ENCODE measurements at places on chromosomes 4 and X.
A peak's percentile ranks its signal among the peaks of the same experiment; 100 is the strongest.

DNA sequence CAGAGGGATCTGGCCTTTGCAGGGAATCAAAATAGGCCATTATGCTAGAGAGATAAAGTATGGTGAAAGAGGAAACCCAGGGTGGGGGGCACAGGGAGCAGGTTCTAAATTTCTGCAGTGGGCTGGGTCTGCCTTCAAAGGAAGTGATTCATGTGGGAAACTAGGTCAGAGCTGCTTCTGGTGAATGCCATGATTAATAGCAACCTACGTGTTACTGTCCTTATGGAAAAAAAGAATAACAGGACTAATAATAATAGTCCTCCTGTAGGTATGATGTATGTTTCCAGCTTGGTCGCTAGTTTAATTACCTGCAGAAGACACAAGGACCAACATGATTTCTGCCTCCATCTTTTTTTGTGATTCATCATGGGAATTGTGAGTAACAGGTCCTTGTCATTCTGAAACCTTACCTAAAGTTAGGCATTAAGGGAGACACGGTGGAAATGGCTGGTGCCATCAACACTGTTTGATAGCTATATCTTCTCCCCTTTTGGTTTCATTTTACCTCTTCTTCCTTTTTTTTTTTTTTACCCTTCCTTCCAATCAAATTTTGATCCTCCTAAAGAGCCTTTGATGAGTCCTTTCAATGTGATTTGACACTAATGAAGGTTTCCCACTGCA lies 180.4 kb downstream of the CPEB2 start:
- no peak overlapping the region for H3K4me3 ChIP-seq
- no peak overlapping the region for H3K27ac ChIP-seq
- no peaks in the 10 kb centered on the region for H3K36me3 ChIP-seq
- H3K4me1 ChIP-seq, result no peaks in the 10 kb centered on the region
- no peaks in the 10 kb centered on the region for H3K27me3 ChIP-seq
- no peak for DNase-seq

DNA sequence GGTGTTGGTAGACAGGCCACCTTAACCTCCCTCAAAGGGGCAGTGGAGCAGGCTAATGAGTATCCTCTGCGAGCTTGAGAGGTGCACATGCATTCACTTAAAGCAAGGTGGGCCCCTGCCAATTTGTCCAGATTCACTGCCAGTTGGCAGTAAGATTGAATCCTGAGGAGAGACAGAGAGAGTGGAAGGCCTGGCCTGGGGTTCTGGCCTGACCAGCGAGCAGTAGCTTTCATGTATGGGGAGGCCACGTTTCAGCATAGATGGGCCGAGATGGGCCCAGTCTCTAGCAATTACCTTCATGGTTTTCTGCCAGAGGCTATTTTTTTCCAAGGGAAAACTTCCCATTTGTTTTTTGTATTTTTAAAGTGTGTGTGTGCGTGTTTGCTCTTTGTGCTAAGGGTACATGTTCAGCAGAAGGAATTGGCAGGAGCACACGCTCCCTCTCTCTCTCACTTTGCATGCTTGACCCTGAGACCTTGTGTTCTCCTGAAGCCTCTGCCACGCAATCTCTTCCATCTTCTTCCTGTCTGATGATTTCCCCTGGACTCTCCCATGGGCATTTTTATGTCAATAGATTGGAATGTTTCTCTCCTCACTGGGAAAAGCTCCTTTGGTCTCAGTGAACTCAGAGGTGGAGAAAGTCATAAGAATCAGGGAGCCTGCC lies 215.8 kb upstream of the SFRP2 start:
- no peak for DNase-seq
- H3K4me3 ChIP-seq, result no peak overlapping the region
- no peaks in the 10 kb centered on the region for H3K36me3 ChIP-seq
- no peaks in the 10 kb centered on the region for H3K27me3 ChIP-seq
- peak overlapping the region; percentile 59 for H3K27ac ChIP-seq
- H3K4me1 ChIP-seq, result no peaks in the 10 kb centered on the region

DNA sequence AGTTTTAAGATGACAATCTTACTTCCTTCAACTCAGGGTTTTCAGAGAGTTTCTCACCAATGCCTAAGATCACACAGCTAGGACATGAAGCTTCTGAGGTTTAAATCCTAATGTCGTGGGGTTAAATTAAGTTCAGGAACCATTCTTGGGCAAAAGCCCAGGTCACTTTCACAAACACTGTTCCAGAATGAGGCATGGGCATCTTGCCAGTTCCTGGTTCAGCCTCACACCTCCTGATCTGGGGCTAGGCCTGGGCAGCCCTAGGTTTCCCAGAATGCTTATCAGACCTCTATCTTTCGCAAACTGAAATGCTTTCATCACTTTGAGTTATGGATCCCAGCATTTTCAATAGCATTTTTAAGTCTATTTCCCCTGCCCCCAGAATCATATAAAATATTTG lies 224.8 kb upstream of the EDA2R start:
- H3K4me3 ChIP-seq, result no peak overlapping the region
- H3K27me3 ChIP-seq, result no peaks in the 10 kb centered on the region
- no peak for DNase-seq
- no peaks in the 10 kb centered on the region for H3K4me1 ChIP-seq
- no peaks in the 10 kb centered on the region for H3K36me3 ChIP-seq
- no peak overlapping the region for H3K27ac ChIP-seq

GRCh38 chrX:130543603-130544325 lies 142.0 kb downstream of the RBMX2 start:
- no peak overlapping the region for H3K27ac ChIP-seq
- no peak overlapping the region for H3K4me3 ChIP-seq
- no peaks in the 10 kb centered on the region for H3K27me3 ChIP-seq
- no peaks in the 10 kb centered on the region for H3K4me1 ChIP-seq

DNA sequence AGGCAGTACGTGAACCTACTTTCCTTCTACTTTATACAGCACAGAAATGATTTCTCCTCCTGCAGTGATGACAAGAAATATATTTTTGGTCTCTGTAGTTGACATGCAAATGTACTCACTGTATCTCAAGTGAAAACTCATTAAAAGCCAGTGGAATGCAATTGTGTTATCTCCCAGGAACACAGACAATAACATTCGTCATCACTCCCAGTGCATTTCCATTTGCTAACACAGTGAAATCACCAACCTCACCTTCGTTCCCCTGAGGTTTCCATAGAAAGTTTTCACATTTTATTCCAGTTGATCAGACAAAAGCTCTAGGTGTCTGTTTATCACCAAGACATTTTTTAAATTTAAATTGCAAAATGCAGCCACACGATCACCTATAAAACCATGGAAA lies 2.5 kb upstream of the SPANXD start:
- H3K4me3 ChIP-seq, result no peak overlapping the region
- H3K4me1 ChIP-seq, result no peaks in the 10 kb centered on the region
- no peak for DNase-seq

- H3K27me3 ChIP-seq, result no peaks in the 10 kb centered on the region
- H3K36me3 ChIP-seq, result no peaks in the 10 kb centered on the region
- H3K4me3 ChIP-seq, result no peak overlapping the region
- H3K27ac ChIP-seq, result no peak overlapping the region
- no peaks in the 10 kb centered on the region for H3K4me1 ChIP-seq
- DNase-seq, result no peak
Measured at GRCh38 chrX:109936598-109936997, 66.3 kb upstream of the TMEM164 start.

- H3K27me3 ChIP-seq, result no peaks in the 10 kb centered on the region
- H3K4me3 ChIP-seq, result no peak overlapping the region
- no peak overlapping the region for H3K27ac ChIP-seq
- no peak for DNase-seq
Measured at GRCh38 chr4:156790866-156791265, 180.7 kb downstream of the PDGFC start.

DNA sequence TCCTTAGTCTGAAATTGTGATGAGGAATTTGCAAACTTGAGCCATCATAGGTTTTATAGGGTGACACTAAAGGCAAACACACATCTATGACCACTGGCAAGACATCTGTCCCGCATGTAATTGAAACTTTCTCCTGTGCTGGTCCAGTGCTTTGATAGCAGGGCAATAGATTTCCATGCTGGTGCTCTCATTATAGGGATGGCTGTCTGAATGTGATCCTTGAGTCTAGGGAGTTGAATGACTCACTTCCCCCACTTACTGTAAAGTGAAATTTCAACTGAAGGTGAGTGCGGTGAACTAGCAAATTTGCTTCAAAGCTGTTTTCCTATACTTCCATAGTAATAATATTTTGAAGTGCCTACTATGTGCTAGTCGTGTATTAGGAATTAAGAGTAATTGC lies 1630.0 kb downstream of the STIM2 start:
- no peak overlapping the region for H3K4me3 ChIP-seq
- no peaks in the 10 kb centered on the region for H3K27me3 ChIP-seq
- DNase-seq, result no peak

GRCh38 chrX:147893741-147894140 lies 18.0 kb upstream of the FMR1 start:
- no peaks in the 10 kb centered on the region for H3K4me1 ChIP-seq
- H3K4me3 ChIP-seq, result no peak overlapping the region
- H3K27me3 ChIP-seq, result no peaks in the 10 kb centered on the region
- DNase-seq, result no peak
- H3K27ac ChIP-seq, result no peak overlapping the region

GRCh38 chr4:1305781-1306455 lies 16.2 kb downstream of the MAEA start:
- no peak overlapping the region for H3K4me3 ChIP-seq
- peaks cover 53% of the 10 kb centered on the region for H3K4me1 ChIP-seq
- H3K27ac ChIP-seq, result no peak overlapping the region
- DNase-seq, result no peak
- no peaks in the 10 kb centered on the region for H3K36me3 ChIP-seq
- H3K27me3 ChIP-seq, result no peaks in the 10 kb centered on the region

GRCh38 chr4:38671592-38671940 lies 7.6 kb downstream of the KLF3 start:
- no peak overlapping the region for H3K4me3 ChIP-seq
- DNase-seq, result no peak
- no peaks in the 10 kb centered on the region for H3K36me3 ChIP-seq
- no peaks in the 10 kb centered on the region for H3K27me3 ChIP-seq
- H3K4me1 ChIP-seq, result peaks cover 98% of the 10 kb centered on the region

Data from vagina (tissue), 2 donors.